ENCODE measurements at places on chromosomes 11 and 22. TPM values are rescaled to one million over a fixed set of nuclear protein-coding genes. Genes with fewer than 3 reads are reported as not detected.
A peak's percentile ranks its signal among the peaks of the same experiment; 100 is the strongest.

The GCAT gene
- 7.6 TPM for total RNA-seq

- no peak for DNase-seq
Measured at GRCh38 chr11:44602891-44603310, 37.4 kb downstream of the CD82 start.

DNA sequence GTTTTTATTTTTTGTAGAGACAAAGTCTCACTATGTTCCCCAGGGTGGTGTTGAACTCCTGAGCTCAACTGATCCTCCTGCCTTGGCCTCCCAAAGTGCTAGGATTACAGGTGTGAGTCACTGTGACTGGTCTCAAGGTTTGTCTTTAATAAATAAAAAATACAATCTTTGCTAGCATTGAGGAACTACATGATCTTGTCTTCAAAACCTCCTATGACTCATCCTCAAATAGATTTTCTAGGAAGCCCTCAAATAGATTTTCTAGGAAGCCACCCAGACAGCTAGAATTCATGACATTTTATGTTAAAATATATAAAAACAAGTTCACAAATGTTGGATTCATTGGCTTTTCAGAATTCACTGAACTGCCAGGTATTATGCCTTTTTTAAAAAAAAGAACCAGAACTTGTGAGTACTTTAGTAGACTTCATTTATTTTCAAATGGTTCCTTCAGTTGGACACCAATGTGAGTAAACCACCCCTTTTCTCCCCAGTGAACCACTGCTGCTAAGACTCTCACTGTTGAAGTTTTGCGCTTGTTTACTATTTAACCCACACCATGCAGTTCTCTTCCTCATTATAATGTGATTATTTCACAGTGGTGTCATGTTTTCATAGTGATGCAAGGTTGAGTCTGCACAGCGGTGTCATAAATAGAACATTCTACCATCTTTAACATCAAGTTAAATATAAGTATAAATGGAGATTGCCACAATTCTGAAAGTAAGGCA lies 303.9 kb downstream of the CASP12 start:
- DNase-seq, result no peak

GRCh38 chr11:10414181-10414580 lies 40.9 kb upstream of the AMPD3 start:
- no peak for DNase-seq

DNA sequence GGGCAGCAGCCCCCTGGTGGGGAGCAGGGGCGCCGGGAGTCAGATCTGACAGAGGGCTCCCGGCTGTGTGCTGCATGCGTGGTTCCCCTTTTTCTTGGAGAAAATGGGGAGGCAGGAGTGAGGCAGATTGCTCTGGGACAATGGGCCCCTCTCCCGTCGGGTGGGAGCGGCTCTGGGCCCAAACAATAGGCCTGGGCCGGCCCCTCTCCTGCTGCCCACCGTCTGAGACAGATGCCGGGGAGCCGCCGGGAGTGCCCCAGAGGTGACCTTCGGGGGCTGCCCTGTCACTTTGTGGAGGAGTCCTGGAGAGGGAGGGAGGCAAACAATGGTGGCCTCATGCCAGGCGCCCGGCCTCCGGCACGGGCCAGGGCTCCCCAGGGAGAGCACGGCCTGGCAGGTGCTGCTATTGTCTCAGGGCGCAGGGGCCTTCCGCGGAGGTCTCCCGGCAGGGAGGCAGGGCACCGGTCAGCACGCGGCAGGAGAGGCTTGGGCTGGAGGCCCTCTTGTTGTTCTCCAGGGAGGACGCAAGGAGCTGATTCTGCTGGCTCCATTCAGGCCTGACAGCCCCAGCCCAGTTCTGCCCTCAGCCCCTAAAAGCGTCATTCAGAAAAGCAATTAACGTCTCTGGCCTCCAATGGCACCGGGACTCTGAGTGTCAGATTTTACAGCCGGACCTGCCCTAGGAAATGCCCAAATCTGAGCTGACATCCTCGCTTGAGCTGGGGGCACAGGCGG lies 44.8 kb downstream of the SMIM38 start:
- no peak for DNase-seq

The LRRN4CL gene
- total RNA-seq, result 45.2 TPM

GRCh38 chr22:20228939-20229272 lies 39.2 kb downstream of the RTN4R start:
- DNase-seq, result no peak

DNA sequence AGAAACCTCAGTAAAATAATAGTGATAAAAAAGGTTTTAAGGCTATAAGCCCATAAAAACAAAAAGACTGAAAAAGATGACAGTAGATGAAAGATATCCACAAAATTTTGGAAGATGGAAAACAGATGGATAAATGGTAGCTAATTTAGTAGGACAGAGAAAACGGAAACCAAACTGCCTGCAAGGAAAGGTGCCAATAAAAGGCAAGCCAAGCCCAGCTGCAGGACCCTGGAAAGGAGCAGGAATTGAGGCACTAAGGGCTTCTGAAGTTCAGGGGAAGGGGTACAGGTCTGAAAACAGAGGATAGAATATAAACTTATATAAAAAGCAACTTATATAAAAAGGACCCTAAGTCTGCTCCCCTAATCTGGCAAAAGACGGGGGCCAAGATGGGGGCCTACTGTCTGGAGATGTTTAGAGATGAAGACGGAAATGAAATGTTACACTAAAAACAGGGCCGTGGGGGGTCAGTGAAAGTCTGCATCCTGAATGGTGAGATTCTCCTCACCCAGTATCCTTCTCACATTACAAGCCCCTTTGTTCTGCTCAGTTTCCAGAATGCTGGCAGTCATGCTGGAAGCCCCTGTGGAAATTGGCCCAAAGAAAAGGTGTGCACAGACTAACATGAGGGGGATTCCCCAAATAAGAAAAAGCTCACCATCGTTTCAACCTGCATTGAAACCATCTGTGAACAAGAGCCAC lies 269.3 kb upstream of the PITPNB start:
- no peak for DNase-seq

The MFNG gene
- total RNA-seq, result 15.2 TPM

DNA sequence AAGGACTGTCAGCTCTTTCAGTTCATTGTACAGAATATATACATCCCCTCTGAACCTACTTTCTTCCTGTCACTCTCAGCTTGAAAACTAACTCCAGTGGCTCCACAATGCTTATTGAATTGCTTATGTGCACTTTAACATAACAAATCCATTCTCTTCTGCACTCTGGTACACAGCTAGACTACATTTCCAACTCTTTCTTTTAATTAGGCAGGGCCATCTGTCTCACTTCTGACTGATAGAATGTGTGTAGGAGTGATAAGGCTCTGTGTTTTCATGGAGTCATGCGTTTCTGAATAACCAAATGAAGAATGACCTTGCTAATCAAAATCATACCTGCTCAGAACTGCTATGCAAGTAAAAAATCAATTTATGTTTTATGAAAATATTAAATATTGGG lies 278.5 kb upstream of the CCDC179 start:
- no peak for DNase-seq

- no peak for DNase-seq
Measured at GRCh38 chr11:121095561-121095960, 5.5 kb upstream of the TECTA start.

DNA sequence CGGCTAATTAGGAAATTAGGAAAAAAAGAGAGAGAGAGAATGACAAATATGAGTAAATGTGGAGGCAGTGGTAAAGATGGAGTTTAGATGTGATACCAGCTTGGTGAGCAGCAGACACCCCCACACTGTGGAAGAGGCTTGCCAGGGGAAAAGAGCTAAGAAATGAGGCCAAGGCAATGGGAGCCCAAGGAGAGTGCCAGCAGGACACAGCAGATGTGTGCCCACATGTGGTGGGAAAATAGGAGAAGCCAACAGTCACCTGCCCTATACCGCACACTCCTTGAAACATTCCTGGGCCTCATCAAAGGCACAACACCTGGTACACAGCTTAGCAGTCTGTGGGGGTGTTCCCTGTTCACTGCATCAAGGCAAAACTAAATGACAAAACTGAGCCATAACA lies 104.9 kb downstream of the FAM76B start:
- DNase-seq, result no peak

- no peak for DNase-seq
Measured at GRCh38 chr11:129733981-129734380, 81.7 kb upstream of the TMEM45B start.

DNA sequence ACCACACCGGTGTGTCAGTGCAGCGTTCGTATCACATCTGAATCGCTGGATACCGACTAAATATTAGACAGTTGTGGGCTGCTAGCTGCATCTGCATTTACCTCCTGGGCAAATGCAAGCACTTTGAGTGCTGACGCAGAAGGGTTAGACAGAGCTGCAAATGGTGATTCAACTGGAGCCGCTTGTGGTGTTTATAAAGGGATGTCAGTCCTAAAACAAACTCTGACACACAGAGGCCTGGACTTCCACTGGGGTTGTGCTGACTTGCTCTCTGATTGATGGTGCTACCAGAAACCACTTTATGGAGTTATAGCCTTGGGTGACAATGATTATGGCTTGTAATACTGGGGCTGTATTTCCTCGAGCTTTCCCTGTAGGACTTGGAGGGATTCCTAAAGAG lies 374.4 kb downstream of the NTM start:
- peak; percentile 47 for DNase-seq

- no peak for DNase-seq
Measured at GRCh38 chr11:129323896-129324502, 51.6 kb upstream of the BARX2 start.

The PATE4 gene
- total RNA-seq, result not detected

The OR4A16 gene
- total RNA-seq, result not detected

DNA sequence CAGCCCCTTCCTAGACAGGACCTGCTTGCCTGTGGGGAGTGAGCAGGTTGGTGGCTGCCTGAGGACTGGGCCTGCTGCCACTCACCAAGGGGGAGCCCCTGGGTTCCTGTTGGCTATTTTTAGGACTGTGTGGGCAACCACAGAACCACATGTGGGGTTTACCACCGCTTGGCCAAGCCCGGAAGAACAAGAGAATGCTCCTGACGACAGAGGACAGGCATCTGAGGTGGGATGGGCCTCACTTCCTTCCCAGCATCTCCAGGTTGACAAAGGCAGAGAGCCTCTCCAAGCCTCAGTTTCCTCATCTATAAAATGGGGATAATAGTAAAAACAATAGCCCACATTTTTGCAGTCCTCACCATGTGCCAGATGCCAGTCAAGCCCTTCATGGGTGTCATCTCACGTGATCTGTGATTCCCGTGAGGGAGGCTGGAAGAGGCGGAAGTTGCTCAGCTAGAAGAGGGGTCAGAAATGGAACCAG lies 43.6 kb downstream of the LRRC32 start:
- DNase-seq, result peak; percentile 84

The SMTNL1 gene
- total RNA-seq, result not detected

DNA sequence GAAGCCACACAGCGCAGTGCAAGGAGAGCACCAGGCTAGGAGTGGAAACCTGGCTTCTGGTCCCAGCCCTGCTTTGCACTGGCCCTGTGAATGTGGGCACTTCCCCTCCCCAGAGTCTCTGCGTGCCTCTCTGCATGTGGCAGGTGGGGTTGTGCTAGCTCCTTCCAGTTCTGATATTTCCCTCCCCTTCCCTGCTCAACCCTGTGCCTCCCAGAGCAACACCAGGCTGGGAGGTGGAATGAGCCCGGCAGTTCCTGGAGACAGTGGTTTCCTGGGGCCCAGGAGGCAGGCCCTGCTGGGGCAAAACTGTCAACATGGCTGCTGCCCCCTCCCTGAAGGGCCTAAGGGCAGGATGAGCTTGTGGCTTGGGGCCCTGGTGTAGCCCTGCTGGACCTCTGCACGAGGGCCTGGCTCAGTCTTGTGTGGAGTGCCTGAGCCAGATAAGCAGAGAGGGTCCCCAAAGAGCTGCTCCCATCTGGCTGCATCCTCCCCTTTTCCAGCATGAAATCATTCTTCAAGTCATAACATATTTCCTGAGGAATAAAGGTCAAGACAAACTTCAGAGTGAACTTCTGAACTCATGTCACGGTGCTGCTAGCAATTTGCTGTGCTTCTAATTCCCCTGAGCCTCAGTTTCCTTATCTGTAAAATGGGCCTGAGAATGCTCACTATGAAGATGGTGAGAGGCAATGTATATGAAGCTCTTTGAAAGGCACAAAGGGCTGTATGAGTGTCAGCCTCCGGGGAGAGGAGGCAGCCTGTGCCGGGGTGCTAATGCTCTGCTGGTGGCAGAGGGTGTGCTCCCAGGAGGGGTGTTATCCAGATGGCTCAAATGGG lies 116.0 kb downstream of the GRIK4 start:
- no peak for DNase-seq

GRCh38 chr11:23124249-23124648 lies 264.0 kb upstream of the CCDC179 start:
- DNase-seq, result no peak

DNA sequence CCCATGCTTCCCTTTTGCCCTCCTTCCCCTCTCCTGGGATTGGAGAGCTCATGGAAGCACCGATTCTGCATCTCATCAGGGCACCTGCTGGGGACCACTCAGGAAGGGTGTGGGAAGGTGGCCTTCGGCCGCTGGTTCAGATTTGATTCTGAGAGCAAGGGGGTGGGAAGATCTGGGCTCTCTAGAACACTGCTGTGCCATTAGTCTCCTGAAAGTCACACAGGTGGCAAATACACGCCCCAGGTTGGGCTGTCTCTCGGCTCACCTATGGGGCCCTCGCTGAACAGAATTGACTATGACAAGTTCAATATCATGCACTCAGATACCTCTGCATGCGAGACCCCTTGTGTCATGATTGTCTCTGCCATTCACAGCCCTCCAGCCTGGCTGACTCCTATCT lies 12.8 kb upstream of the APOBEC3A start:
- peak; percentile 74 for DNase-seq

The MYEOV gene
- 13.3 TPM for total RNA-seq

GRCh38 chr22:27715106-27715505 lies 86.5 kb downstream of the MN1 start:
- DNase-seq, result no peak

The CHADL gene
- 3.7 TPM for total RNA-seq

The NOL12 gene
- 28.2 TPM for total RNA-seq

The VPS11 gene
- total RNA-seq, result 56.0 TPM

The TMA7B gene
- total RNA-seq, result 1.7 TPM

The CREB3L1 gene
- total RNA-seq, result 11.8 TPM

The ARHGEF17 gene
- total RNA-seq, result 32.9 TPM

DNA sequence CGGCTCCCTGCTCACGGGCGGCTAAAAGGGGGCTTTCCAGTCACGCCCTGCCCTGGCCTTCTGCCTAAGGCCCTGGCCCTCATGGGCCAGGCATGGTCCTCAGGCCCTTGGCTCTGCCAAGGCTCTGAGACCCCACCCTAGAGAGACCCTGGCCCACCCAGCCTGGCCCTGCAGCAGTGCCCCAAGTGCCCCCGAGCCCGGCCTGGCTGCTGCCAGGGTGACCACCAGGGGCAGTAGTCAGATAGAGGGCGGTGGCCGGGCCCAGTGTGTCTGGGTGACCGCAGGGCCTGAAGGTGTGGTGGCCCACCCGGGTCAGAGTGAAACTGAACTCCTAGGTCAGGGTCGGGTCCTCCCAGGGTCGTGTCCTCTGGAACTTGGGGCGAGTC lies 29.4 kb upstream of the CCDC188 start:
- DNase-seq, result no peak

The PANX1 gene
- 18.9 TPM for total RNA-seq

GRCh38 chr11:76742902-76743301 lies 40.3 kb upstream of the TSKU start:
- no peak for DNase-seq

The PHOX2A gene
- total RNA-seq, result 3.4 TPM

GRCh38 chr11:71112454-71112853 lies 139.9 kb downstream of the SHANK2 start:
- no peak for DNase-seq

GRCh38 chr22:44712962-44713361 lies 11.0 kb downstream of the PRR5 start:
- DNase-seq, result no peak

All from vagina (tissue), 2 donors.